Fibroblast of the conjunctiva (primary cell): ENCODE measurements at places on chromosomes 2 and 18.

GRCh38 chr2:231613331-231613662 is 20.6 kb downstream of the TEX44 start:
- no peak for DNase-seq

DNA sequence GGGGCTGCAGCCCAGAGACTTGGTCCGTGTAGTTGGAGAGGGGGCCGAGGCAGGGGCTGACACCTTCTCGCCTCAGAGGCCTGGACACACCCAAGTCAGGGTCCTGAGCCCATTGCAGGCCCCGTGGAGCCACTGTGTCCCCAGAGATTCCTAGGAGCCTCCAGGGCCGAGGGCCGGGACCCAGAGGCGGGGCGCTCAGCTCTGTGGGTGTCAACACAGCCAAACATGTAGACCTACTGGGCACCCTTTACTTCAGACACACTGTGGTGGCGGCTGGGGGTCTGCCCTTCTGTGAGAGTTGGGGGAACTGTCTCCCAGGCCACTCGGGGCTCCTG is 459 bp upstream of the ESPNL start:
- no peak for DNase-seq

DNA sequence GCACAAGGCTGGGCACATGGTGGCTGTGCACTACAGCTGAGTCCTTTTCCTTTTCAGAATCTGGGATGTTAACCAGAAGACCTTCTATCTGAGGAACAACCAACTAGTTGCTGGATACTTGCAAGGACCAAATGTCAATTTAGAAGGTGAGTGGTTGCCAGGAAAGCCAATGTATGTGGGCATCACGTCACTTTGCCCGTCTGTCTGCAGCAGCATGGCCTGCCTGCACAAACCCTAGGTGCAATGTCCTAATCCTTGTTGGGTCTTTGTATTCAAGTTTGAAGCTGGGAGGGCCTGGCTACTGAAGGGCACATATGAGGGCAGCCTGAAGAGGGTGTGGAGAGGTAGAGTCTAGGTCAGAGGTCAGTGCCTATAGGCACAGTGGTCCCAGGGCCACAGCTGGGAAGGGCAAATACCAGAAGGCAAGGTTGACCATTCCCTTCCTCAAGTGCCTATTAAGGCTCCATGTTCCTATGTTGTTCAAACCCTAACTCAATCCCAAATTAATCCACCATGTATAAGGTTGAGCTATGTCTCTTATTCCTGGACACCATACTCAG is 2.2 kb downstream of the IL1RN start:
- DNase-seq: no peak

DNA sequence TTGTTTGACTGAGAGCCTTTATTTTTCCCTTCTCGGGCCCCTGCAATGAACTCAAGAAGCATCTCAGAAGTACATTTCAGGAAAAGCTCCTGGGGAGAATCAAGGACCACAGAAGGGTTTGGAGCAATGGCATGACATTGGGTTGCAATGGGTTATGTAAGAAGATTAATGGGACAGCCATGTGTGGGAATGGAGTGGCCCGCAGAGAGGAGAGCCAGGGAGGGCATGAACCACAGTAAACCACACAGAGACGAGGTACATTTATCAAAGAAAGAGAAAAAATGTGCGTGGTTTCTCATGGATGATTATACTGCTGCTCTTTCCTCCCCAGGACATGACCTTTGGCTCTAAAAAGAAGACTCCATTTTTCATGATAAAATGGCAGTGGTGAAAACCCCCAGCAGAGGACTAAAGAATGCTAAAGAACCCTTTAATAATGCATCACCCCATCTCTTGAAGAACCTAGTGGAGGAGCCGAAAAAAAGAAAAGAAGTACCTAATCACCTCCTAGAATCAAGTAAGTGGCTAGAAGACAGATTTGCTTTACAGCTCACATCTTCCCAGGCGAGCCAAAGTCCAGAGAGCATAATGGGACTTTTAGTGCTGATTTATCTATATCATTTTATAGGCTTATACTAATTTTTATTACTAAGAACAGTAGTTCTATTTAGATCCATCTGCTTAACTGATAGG is 1.7 kb downstream of the CFAP221 start:
- DNase-seq: no peak

DNA sequence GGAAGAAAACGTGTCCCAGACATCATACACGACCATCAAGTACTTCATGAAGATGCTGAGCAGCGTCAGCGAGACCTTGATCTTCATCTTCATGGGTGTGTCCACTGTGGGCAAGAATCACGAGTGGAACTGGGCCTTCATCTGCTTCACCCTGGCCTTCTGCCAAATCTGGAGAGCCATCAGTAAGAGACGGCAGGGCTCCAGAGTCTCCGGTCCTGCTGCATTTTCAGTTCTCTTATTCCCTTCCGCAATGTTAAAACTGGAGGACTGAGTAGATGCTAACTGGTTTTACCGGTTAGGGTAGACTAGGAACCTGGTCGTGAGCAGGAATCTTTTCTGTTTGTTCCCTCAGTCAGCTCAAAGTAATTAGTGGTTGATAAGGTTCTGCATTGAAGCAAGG is 32.3 kb downstream of the SLC9A4 start:
- no peak for DNase-seq

- DNase-seq: no peak
Measured at GRCh38 chr18:46322411-46322891, 218.3 kb downstream of the HAUS1 start.

- DNase-seq: no peak
Measured at GRCh38 chr2:223042704-223043118, 9.3 kb upstream of the KCNE4 start.

- no peak for DNase-seq
Measured at GRCh38 chr2:233353769-233354499, at the start of gene DGKD. Gene DGKD (plus strand): TSS chr2:233354494. CDS start chr2:233354519, 25 bp downstream.

- DNase-seq: no peak
Measured at GRCh38 chr2:214995409-214995808, 143.0 kb downstream of the ABCA12 start.

DNA sequence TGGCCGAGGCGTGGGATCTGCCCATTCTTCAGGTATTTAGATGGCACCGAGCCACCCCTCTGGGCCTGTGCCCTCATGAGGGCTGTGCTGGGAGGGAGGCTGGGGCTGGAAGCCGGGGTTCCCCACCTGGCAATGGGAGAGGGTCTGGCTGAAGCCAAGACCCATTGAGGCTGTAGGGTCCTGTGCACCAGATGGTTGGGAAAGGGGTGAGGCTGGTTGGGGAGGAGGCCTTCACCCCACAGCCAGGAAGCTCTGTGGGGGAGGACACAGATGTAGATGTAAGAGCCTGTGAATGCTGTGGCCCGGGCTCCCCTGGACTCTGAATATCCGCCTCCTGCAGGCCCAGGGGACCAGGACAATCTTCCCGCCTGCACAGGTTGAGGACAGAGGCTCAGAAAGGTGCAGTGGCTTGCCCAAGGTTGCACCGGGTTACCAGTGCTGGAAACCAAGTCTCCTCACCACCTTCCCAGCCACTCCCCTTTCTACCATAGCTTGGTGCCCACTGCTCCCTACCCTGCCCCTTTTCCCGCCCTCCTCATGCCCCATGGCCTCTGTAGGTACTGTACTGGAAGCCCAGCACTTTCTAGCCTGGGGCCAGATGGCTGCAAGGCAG is 49.7 kb downstream of the PDCL3 start:
- no peak for DNase-seq

GRCh38 chr18:54125429-54125828 is 99.0 kb downstream of the MBD2 start:
- DNase-seq: no peak

DNA sequence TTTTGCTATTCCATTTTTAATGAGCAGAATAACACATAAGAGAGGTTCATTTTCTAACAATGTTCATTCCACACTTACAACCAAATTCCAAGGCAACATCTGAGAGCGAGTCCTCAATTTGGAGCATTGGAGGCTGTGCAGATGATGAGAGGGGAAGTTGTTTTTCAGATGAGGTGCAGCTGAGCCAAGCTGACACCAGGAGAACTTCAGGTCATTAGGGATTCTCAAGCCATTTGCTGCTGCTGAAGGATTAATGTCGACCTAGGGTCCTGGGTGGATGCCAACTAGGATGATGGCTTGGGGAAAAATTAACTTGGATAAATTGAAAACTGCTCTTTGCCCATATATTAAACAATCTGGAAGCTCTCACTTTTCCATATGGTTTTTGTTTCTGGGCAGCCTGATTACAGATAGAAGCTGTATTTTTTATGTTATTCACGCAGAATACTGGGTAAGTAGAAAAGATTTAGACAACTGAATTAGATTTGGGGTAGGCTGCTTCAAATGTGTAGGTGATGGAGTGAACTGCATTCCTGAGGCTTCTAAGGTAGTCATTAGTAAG is 206.4 kb upstream of the SLC39A10 start:
- DNase-seq: no peak

DNA sequence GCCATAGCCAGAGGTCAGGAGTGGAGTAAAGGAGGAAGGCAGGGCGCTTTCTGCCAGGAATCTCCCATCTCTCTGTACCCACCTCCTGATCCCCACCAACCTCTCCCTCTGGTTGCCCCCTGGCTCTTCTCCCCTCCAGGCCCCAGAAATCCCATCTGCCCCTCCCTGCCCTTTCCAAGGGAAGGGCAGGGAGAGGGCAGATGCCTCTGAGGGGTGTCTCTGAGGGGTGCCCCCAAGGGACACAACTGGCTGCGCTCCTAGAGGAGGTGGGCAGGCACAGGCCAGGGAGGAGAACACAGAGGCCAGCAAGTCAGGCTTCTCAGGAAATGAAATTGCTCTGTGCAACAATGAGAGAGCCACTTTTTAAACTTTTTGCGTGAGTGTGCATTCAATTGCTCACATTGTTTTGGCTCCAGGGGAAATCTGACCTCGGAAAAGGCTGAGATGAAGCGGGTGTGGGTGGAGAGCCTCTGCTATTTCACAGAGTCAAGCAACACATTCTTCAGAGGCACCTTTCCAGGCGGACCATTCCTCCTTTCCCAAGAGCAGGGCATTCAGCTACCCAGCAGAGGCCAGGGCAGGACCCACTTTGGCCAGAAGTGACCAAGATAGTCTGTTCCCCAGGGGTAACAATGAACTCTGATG is 125.5 kb downstream of the SMAD7 start:
- no peak for DNase-seq

DNA sequence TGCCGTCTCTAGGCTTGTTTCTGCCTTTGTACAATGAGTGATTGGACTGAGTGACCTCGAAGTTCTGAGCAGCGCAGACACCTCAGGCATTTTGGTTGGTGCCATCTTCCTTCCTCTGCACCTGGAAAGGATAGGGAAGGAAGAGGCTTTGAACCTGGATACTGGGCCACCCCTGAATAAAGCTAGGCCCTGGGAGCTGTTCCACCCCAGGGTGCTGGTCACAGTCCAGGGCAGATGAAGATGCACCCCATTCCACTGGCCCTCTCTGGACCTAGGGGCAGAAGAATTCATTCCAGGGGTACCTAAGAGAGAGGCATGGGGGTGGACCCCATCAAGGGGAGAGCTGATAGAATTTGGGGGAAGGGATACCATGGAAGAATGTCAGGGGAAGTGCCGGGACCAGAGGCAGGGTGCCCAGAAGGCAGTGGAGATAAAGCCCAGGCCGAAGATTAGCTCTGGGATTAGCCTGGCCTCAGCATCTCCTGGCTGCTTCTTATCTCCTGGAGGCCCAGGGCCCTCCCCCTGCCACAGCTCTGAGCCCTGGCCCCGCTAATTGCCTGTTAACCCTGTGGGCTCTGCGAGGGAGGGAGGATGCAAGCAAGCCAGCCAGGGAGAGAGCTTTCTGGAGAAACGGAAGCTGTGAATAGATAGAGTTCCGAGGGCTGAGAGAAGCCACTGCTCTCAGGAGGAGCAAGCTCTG is 11.4 kb downstream of the ASIC4 start:
- no peak for DNase-seq

- DNase-seq: no peak
Measured at GRCh38 chr18:76725445-76725844, 96.9 kb upstream of the ZNF236 start.

DNA sequence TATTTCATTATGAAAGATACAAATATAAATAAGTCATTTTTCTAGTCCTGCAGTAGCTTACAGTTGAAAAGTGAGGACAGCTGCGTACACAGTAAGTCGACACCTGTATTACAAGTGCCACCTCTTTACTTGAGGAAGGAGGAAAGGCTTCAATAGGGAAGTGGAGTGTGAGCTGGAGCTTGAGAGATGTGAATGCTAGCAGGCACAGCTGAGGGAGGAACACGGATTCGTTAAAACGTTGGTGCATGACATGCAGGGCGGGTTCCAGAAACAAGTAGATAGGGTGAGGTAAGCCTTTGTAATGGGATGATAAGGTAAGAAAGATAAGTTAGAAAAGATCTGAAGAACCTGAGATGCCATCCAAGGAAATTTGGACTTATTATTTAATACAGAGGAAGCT is 98.1 kb upstream of the CSRNP3 start:
- no peak for DNase-seq
